HS-27A (cell line): ENCODE measurements at places on chromosomes 3 and 15.

DNA sequence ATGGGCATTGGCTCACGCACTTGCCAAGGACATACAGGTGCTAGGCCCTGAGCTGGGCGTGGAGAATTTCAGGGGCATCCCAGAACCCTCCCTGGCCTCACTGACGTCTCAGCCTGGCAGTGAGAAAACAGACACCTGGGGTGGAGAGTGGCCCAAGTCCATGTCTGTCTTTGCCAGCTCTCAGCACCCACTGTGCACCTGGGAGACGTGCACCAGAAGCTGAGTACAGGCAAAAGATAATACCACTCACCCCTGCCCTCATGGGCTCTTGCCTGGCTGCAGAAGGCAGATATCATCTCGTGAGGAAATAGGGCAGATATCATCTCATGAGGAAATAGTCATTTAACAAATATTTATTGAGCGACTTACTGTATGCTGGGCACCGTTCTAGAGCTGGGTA lies 8.0 kb downstream of the LOXL1 start:
- no peak for DNase-seq

GRCh38 chr3:197503652-197504051 lies 52.1 kb downstream of the BDH1 start:
- no peak for DNase-seq

GRCh38 chr3:55597641-55598040 lies 110.5 kb upstream of the WNT5A start:
- DNase-seq = no peak

DNA sequence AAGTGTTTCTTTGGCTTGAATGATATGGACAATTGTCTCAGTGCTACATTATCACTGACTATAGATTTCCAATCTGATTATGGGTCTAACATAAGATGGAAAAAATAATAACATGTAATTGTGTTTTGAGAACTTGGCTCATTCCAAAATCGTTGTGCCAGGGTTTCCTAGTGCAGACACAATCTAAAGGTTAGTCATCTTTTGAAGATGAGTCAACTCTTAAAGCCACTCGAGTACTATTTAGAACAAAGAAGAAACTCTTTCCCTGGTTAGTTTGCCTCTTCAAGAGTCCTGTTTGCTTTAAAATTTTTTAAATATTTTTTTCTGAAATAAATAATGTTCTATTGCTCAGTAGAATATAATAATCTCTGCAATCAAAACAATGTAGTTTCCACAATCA lies 301.0 kb downstream of the CADM2 start:
- DNase-seq = no peak

DNA sequence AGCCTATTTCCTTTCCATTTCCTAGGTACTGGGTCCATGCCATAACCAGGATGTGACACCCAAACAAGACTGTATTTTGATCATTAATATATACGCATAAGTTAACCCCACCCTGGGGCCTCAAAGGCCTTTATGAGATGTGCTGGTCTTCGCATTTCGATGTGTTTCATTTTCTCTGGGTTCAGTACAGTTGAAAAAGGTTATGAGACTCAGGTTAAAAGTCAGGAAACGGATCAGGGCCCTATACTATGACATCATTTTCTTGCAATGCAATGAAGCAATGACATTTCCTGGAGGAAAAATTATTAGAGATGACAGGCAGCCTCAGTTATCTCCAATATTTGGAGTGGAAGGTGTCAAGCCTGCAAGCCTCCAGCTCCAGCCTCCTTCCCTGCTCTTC lies 31.7 kb downstream of the TMEM212 start:
- peak; percentile 41 for DNase-seq
